ENCODE measurements at places on chromosomes 7 and 10.

GRCh38 chr7:37007691-37008090 is 283.4 kb upstream of the AOAH start:
- no peak for DNase-seq

DNA sequence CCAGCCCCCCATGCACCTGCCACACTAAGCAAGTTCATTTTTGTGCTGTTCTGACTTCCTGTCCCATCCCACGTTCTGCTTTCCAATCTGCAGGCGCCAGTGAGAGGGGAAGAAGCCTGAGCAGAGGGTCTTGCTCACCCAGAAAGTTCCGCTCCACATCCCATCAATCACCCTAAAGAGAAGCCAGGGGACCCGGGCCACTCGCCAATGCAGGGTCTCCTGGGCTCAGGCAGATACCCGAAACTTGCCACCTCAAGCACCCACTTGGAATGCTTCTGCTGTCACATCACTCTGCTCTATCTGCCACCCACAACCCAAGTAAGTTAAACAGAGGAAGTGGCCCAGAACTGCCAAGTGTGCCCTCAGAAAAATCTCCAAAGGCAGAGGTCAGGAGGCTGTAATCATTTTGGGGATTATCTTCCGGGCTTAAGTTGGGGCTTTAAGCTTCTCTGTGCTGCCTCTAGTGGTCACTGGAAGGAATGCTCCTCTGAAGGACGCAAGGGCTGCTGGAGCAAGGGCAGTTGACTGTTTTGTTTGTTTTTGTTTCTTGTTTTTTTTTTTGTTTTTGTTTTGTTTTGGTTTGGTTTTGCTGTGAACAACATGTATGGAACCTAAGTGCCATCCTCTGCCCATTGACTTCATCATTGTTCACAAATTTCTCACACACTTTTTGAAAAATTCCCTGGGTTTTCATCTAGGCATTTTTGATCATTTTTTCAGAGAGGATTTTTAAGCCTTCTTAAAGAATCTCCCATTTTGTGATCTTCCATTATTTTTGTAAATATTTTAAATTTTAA is 25.5 kb downstream of the PRR15 start:
- peak; percentile 63 for DNase-seq

DNA sequence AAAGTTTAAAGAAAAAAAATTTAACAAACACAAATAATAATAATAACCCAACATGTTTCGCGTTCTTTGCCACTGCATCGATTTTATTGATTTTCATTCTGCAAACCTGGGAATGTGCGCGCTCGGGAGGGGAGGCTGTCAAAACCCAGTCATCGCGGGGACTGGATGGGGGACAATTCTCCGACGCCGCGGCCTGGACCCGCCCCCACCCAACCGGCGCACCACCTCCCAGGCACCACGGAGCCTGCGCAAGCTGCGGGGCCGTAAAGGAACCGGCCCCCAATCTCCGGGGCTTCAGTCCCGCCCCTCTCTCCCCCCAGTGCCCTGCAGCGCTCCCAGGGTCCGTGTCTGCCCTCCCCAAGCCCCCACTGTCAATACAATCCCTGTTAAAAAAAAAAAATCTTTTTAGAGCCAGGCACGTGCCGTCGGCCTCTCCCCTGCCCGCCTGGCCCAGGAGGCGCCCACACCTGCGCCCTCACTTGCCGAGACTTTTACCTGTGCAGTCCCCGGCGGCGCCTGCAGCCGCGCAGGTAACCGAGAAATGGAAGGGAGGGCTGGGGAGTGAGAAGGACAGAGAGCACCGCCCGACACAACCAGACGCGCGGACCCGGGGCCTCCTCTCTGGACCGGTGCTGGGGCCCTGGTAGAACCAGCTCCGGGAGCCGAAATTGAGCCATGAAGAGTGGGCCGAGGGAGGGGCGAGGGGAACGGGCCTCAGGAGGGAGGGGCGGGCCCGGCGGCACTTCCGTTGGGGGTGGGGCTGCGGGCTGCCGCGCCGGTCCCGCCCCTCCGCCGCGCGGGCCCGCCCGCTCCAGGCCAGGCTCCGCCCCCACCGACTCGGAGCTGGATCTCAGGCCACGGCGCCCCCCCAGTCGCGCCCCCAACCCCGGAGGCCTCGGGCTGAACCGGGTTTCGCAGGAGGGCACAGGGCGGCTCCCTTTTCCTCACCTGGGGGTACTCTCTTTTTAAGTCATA is 7.6 kb upstream of the ZNF503 start:
- DNase-seq, result peak; percentile 88

GRCh38 chr7:115019882-115020605 is 98.2 kb downstream of the MDFIC start:
- DNase-seq, result peak; percentile 72

DNA sequence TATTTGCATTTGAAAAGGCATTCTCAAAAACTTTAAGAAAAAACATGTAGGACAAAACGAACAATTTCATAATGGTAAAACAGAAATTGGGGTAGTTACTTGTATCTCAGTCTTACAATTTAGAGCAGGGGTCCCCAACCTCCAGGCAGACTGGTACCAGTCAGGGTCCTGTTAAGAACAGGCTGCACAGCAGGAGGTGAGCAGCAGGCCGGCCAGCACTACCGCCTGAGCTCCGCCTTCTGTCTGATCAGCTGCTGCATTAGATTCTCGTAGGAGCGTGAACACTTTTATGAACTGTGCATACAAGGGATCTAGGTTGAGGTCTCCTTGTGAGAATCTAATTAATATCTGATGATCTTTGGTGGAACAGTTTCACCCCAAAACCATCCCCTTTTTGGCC is 77.3 kb downstream of the SEMA3A start:
- no peak for DNase-seq

- DNase-seq, result peak; percentile 75
These were observed at the start of gene PALD1 for GRCh38 chr10:70478191-70479164. TSS of gene PALD1 (plus strand) at chr10:70478767. CDS start at chr10:70525952, 47,185 bp downstream.

GRCh38 chr10:44993226-44993921 is 7.3 kb upstream of the ZNF22 start:
- no peak for DNase-seq

DNA sequence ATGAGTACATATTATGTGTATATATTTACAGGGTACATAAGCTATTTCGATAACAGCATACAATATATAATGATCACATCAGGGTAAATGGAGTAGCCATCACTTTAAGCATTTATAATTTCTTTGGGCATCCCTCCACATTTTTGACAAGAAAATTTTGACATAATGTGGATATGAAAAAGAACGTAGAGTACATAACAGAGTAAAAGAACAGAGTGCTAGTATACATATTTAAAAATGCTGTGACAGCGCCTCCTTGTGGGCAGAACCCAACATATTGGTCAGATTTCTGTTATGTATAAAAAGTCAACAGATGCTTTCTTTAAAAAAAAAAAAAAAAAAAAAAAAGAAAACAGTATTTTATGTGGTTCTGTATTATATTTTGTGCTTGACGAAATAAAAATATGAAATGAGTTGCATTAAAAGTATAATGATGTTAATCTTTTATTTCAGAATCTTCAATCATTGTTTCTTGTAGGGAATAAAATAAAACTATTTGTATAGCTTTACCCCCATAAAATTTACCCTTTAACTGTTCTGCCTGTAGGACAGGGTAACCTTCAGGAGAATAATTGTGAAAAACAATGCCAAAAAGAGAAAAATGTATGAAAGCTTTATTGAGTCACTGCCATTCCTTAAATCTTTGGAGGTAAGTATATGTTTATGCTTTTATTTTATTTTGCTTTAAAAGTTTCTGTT is 18.3 kb upstream of the HBP1 start:
- peak; percentile 76 for DNase-seq

GRCh38 chr10:95572131-95572820 is 11.1 kb upstream of the SORBS1 start:
- DNase-seq, result no peak

DNA sequence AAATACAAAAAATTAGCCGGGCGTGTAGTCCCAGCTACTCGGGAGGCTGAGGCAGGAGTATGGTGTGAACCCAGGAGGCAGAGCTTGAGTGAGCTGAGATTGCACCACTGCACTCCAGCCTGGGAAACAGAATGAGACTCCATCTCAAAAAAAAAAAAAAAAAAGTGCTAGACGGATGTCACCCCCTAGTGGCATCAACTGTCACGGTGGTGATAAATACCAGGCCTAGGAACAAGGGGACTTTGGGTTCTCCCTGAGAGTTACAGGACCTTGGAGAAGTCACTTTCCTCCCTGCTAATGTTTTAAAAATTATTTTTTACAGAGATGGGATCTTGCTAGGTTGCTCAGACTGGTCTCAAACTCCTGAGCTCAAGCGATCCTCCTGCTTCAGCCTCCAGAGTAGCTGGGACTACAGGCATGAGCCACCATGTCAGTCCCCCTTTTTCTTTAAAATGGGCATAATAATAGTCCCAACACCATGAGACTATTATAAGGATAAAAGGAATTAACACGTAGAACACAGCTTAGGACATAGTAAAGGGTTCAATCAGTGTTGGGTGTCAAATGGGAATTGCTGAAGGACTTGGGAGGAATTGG is 2.6 kb upstream of the TMEM130 start:
- peak; percentile 59 for DNase-seq

DNA sequence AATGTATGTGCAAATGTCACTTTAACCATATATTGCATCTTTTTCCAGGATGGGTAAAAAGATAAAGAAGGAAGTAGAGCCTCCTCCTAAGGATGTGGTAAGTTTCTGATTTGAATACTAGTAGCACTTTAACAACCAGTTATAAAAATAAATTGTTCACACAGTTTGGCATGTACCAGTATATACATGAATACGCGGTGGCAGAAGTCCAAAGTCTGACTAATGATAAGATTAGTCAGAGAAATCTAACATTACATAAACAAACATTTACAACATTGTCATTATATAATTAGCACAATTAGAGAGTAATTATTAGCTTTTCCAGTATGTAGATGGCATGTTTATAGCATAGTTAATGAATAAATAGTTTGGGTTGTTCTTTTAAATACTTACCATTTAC is 4.1 kb downstream of the ARMC3 start:
- DNase-seq, result no peak

GRCh38 chr7:1432411-1433082 is 26.7 kb downstream of the MICALL2 start:
- DNase-seq, result no peak

DNA sequence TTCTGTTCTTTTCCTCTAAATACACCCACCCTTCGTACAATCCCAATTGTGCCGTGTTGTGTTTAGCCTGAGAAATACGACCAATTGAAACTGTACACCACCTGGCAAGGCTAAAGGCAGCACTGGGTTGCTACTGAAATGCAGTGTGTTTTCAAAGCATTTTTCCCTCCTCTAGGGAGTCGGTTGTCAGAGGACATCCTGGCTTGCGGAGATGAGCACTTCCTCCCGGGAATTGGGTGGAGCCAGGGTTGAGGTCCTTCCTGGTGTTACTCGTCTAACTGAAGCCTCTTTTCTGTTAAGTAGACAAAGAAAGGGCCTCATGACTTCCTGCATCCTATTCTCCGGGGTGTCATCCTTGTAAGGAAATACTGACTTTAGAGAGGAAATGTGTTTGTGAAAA is 133.5 kb downstream of the MTPAP start:
- DNase-seq, result peak; percentile 97

DNA sequence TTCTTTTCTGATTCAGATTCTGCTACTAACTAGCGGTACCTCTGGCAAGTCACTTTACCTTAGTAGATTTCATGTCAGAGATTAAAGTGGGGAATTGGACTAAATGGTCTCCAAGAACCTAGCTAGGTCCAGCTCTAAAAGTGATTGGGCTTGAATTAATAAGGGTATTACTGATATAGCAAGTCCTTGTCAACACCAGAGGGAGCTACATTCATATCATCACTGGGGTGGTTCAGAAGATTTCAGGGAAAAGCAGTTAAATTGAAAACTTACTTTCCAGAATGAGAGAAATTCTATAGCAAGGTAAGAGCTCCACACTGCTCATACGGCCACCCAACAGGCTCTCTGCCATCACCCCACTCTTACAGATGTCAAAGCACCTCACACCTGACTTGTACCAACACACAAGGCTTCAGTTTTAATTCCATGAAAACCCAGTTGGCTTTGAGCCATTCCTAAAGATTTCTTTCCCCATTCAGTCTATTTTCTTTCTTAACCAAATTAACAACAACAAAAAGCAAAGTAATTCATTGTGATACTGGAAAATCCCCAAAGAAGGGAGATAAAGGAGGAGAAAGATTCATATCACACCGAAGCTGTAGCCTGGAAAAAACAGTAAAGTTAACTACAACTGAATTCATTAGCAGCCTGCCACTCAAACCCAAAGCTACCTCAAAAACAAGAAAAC is 38.0 kb upstream of the SPOCK2 start:
- DNase-seq, result peak; percentile 60

DNA sequence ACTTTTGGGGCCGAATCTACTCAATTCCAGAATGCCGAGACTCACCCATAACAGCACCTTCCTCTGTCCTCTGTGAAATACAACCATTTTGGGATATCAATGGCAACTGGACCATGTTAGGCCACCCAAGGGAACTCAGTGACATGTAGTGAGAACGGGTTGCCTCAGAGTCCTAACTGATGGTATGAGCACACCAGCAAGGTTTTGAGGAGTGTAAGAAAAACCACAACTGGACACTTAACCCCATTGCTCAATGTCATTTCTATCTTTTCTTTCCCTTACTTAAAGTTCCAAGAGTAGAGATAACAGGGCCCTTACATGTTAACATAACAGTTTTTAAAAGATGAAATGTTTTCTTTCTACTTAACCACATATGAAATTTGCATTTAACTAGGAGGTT is 67.1 kb downstream of the TNS3 start:
- no peak for DNase-seq

DNA sequence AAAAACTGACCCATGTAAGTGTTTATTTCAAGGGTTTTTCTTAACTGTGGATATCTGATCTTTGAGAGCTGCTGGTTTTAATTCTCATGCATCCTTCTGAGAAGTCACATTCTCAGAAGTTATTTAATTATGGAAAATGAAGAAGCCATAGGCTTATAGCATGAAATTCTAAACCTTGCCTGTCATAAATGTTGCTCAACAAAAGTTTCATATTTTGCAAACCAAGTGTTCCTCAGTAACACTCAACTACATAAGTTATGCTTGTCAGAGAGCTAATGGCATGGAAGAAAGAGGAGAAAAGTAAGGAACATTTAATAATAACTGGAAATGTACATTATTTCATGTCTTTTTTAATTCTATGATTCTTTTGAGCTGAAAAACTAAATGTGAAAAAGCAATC is 78.6 kb upstream of the MPP7 start:
- no peak for DNase-seq

DNA sequence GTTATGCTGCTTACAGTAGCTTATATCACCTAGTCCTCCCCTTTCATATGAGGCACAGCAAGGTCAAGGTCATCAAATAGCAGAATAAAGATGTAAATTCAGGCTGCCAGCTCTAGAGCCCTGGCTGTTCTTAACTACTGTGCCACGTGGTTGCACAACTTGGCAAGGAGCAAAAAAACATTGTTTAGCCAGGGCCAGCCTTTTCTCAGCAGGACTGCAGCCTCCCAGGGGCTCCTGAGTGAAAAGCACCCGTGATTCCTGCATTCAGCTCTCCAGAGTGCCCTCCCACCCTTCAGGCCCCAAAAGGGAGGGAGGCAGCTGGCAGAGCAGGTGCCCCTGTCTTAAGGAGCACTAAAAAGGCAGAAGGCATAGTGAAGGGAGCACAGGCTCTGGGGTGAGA is 31.8 kb upstream of the TM9SF3 start:
- DNase-seq, result no peak

- no peak for DNase-seq
These were observed 330.1 kb upstream of the PHF14 start for GRCh38 chr7:10643545-10643944.

Measured in Kasumi-1 (cell line).